Colonic mucosa (tissue), 4 donors: ENCODE measurements at places on chromosomes 11 and 22. TPM values are rescaled to one million over a fixed set of nuclear protein-coding genes. Genes with fewer than 3 reads are reported as not detected.

PKNOX2 gene
- total RNA-seq, result 0.52 TPM

CYP2D6 gene
- total RNA-seq, result 2.9 TPM

GRCh38 chr11:35145271-35145670, 6.3 kb downstream of the CD44 start:
- no peak for DNase-seq
- peaks cover 13% of the 10 kb centered on the region for H3K4me1 ChIP-seq
- no peaks in the 10 kb centered on the region for H3K27me3 ChIP-seq
- no peak overlapping the region for H3K27ac ChIP-seq
- H3K4me3 ChIP-seq, result no peak overlapping the region
- no peaks in the 10 kb centered on the region for H3K36me3 ChIP-seq

GRCh38 chr11:116192509-116193210, 580.1 kb downstream of the BUD13 start:
- no peak overlapping the region for H3K27ac ChIP-seq
- H3K4me1 ChIP-seq, result no peaks in the 10 kb centered on the region
- H3K27me3 ChIP-seq, result no peaks in the 10 kb centered on the region
- peak overlapping the region; percentile 27 for H3K4me3 ChIP-seq
